Stimulated activated CD8-positive, alpha-beta memory T cell treated with anti-CD3 and anti-CD28 coated beads, Interleukin-15, amount 100 ng/mL, for 1 hour (primary cell): ENCODE measurements at places on chromosomes 13 and 19.

DNA sequence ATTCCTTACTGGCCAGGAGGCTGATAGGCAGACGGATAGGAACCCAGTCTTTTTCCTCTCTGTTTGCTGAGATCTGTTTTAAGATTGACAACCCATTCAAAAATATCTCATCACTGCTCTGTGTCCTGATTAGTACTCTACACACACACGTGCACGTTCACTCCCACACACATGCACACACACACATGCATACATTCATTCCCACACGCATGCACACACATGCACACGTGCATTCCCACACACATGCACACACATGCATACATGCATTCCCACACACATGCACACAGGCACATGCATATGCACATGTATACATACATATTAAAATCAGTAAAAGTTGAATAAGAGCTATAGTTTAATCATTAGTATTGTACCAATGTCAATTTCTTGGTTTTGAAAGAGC lies 80.6 kb upstream of the SIAH3 start:
- DNase-seq, result no peak

DNA sequence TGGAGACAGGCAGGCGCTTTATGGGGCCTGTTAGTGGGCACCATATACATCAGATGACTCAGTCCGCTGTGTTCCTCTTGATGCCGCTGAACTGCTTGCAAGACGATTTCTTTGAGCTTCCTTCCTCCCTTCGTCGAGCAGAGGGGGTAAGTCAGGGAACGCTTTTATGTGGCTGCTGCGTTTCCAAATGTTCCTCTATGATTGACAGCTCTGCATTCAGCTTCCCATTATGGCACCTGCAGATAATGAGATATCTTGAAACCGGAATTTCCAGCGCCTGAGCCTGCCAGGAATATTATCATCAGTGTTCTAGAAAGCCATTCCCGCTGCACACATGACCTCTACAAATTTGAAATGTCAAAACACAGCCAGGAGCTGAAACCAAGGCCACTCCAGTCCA lies 257.0 kb downstream of the TSHZ3 start:
- DNase-seq, result no peak

DNA sequence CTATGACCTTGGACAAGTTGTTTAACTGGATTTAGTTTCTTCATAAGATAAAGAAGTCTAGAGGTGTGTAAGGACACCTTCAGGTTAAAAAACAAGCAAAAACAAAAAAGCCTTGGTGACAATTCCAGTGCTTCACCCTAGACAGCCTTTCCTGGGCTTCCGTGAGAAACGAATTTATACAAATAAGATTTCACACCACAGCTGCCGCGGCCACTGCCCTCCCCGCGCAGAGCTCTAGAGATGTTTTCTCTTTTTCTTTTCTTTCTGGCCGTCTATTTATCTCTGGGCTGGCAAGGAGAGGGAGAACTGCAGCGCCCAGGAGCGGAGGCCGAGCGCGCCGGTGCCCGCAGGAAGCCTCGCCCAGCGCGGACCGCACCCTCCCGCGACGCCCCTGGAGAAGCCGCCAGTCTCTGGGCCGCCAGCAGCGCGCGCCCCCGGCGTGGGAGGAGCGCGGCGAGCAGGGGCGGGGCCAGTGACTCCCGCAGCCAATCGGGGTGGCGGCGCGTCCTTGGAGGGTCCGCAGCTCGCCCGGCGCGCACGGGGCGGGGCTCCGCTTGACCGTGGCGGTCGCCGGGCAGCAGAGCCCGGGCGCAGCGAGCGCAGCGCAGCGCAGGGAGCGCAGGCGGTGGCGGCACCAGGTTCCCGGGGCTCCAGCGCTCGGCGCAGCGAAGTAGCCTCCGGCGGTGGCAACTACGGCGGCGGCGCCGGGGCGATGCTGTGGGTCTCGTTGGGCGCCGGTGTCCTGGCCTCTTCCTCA lies 107.0 kb downstream of the RXFP2 start:
- DNase-seq, result peak; percentile 27

- DNase-seq, result no peak
Measured at GRCh38 chr13:112434937-112435523, 58.9 kb downstream of the SPACA7 start.

- no peak for DNase-seq
Measured at GRCh38 chr13:80116107-80116506, 224.8 kb downstream of the SPRY2 start.

DNA sequence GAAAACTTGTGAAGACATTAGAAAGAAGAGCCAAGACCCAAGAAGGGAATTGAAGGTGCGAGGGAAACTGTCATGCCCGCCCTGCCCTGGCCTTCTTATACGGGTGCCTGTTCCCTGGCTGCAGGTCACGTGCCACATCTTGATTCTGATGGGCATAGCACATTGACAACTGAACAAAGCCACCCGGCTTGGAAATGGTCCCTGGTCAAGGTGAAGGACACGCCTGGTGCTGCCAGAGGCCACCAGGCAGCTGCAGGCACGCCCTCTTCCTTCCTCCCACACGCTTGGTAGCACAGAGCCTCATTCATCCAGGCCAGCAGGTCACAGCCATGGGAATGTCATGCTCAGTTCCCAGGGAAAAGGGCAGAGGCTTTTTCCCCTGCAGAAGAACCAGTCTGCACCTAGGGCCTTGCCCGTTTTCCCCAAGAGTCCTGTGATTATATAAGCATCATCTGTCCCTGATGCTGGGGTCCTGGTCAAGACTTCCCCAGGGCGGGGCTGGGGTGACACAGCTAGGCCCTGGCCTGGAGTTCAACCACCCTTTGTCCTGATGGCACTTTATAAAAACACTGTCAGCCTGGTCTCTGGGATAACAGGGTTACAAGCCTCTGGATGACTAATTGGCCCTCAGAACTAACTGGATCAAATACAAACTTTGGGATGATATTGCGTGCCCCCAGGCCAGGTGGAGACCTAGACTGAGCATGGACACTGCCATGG lies 56.0 kb downstream of the CDADC1 start:
- no peak for DNase-seq

DNA sequence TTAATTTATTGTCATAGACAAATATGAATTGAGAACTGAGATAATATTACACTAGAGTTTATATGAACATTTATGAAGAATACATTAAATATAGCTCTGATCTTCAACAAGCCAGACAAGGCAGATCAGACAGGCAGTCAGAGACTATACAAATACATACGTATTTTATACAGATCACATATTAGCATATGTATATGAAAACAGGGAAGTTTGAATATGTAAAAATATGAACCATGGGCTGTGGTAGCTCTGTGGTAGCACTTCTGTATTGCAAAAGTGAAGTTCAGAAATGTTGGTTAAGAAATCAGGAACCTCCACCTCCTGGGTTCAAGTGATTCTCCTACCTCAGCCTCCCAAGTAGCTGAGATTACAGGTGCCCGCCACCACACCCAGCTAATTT lies 20.7 kb downstream of the GPR180 start:
- DNase-seq, result no peak

DNA sequence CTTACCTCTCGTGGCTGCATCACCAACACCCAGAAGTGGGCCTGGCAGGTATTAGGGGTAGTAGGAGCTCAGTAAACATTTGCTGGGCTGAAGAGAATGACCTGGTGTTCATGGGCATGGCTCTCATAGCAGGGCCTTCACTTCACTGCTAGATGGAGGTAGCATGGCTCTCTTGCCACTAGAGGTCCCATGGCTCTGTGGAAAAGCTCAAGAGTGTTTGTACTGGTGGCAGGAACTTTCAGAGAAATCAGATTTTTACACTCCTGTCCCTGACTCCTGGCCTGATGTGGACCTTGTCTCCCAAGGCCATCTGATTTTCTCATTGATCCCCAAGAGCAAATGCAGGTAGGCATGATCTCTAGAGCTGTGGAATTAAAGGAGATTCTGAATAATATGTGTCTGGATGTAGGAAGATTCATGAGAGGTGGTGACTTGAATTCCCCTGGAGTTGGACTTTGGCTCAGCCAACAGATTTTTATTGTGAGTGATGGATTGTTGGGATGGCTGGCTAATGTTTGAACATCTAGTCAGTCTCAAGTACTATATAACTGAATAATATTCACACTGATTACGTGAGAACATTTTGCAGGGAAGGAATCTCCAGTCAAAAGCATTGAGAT lies 5.7 kb downstream of the ZNF574 start:
- DNase-seq, result no peak

DNA sequence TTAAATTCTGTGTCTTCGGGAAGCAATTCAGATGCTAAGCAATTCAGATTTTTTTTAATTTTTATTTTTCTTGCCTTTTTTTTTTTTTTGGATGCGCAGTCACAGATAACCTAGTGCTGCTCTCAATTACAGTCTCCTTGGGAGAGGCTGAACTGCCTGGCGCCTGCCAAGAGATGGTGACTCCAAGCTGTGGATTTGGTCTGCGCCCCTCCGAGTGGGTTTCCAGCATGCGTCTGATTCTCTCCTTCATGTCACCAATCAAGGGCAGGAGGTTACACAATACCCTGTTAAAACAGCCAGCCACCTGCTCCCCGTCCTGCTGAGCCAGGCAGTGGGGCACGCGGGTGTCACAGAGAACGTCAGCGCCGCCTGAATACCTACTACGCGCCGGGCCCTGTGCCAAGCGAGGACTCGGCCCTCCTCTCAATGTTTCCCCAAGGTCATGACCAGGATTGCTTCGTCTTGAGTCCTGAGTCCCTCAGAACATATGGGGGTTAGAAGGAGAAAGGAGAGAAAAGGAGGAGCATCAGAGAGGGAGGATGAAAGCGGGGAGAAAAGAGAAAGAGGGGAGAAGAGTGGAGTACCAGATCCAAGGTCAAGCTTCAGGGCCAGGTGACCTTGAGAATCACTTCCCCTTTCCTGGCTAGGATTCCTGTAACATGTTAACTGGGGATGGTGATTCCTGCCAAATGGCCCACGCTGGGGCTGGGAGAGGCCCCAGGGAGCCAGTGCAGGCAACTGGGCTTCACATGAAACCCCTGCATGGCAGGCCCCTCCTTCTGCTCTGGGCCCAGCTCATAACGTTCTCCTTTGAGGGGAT lies 213.6 kb downstream of the URI1 start:
- DNase-seq, result no peak

- DNase-seq, result no peak
Measured at GRCh38 chr19:29442910-29443309, 82.9 kb upstream of the VSTM2B start.

DNA sequence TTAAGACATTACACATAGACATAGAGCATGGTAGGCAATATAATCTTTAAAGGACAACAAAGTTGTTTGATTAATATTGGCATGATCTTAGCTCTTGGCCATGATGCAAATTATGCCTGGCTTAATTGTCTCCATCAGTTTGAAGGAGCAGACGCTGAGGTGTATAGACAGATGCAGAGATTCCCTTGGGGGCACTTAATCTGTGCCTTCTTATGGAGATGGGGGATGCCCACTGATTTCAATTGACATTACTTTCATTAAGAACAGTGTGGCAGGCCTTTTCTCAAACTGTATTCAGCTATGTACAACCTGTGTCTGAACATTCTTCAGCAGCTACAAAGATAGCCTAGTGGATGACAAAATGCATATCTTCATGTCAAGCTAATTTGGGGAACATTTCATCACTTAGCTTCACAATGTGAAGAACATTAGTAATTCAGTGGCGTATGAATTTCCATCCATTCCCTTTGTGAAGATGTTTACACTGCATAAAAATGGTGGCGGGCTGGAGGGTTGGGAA lies 85.3 kb upstream of the MYCBP2 start:
- no peak for DNase-seq

DNA sequence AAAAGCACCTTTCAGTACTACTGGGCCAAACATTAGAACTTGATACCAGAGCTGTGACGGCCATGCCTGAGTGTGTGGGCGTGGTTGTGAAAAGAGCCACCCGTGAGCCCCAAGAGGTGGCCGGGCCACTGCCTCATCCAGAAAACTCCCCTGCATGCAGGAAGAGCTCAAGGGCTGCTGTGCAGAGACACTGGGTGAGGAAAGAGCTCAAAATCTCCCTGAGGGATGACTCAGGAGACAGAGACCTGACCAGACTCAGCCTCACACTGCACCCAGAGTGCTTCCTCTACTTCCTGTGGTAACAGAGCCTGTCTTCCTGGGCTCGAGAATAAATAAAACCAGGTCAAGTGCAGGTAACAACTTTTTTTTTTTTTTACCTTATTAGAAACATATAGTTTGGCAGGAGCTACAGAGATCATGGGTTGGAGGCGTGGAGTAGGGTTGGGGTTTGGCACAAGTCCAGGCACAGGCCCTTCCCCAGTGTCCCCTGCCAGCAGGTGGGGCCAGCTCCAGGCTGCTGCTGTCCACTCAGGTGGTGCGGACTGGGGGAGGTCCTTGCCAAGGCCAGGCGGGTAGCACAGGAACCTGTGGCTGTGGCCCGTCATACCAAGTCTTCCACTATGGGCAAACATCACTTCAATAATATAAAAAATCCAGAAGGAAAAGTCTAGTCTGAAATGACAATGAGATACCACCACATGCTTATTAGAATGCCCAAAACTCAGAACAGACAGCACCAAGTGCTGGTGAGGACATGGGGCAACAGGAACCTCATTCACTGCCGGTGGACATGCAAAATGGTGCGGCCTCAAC lies 25.5 kb downstream of the ELL start:
- no peak for DNase-seq

DNA sequence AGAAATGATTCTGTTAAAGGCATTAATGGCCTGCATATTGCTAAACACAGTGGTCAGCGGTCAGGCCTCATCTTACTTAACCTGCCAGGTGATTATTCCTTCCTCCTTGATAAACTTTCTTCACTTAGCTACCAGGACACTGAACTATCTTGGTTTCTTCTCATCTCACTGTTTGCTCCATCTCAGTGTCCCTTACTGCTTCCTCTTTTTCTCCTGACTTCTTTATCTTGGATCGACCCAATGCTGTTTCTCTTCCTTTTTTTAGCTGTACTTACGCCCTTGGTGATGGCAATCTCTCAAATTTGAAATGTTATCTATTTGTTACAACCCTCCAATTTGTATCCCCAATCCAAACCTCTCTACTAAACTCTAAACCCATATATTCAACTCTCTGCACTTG lies 7.8 kb upstream of the CLC start:
- DNase-seq, result no peak

DNA sequence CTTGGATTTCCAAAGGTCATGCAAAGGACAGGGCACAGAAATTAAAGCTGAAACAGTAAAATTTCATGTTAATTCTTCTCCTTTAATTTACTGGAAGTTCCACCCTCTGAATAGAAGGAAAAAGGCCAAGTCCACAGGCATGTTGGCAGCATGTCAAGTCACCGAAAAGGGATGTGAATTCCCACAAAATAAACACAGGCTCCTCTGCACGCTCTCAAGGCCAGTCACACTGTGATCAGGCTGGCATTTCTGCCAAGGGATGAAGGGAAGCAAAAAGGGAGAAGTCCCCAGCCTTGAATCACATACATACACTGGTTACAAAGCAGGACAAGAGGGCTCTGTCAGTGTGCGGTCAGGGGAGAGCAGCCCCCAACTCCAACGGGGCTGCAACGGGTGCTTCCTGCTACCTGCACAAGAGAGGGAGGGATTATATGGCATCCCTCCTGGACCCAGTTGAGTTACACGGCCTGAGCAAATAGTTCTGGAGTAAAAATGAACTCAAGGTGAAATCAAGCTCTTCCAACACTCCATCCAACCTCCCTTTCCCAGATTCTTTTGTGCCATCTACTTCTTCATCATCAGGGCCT lies 6.9 kb downstream of the DCLK1 start:
- DNase-seq, result no peak
